NCI-H1092 treated with DMSO at 0.1 percent for 48 hours (cell line): ENCODE measurements at places on chromosomes 12 and 14.

GRCh38 chr12:38713294-38713693 lies 192.1 kb downstream of the CPNE8 start:
- no peak for DNase-seq

DNA sequence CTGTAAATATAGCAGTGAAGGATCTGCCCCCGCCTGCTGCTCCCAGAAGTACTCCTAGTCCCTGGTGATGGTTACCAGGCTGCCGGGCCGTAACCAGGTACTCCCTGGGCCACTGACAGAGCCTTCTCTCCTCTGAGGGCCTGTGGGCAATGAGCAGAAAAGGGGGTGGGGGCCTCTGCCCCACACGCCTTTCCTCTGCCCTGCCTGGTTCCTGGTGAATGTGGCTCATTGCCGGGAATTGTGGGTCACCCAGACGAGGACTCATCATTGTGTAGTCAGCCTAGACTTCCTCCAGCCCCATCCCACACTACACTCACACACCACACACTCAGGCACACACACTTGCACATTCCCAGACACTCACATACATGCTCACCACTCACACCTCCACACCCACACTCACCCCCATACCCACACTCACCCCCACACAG lies 35.7 kb upstream of the ACTN1 start:
- DNase-seq, result no peak

DNA sequence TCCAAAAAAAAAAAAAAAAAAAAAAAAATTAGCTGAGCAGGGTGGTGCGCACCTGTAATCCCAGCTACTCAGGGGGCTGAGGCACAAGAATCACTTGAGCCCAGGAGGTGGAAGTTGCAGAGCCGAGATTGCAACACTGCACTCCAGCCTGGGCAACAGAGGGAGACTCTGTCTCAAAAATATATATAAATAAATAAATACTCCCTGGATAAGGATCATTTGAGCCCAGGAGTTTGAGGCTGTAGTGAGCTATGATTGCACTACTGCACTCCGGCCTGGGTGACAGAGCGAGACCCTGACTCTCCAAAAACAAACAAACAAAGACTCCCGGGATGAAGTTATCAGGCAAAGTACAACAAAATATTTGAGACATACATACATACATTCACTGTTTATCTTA lies 3.3 kb upstream of the NAA25 start:
- no peak for DNase-seq

GRCh38 chr12:96225044-96225855 lies 31.1 kb downstream of the ELK3 start:
- DNase-seq, result peak; percentile 60

DNA sequence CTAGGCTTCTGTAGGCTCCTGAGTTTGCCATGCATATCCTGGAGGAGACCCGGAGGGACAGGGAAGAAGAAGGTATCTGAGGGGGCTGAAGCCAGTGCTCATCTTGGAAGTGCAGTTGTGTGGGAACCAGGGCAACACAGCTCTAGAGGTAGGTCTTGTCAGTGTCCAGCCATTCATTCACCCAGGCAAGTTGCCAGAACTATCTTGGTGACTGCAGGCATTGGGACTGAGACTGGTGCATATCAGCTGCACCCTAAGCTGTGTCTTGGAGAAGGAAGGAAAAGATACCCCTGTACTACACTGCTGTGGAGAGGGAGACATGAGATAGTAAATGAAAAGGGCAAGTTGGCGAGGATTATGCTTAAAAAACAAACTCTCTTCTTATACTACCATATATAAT lies 4.9 kb upstream of the WIF1 start:
- no peak for DNase-seq

DNA sequence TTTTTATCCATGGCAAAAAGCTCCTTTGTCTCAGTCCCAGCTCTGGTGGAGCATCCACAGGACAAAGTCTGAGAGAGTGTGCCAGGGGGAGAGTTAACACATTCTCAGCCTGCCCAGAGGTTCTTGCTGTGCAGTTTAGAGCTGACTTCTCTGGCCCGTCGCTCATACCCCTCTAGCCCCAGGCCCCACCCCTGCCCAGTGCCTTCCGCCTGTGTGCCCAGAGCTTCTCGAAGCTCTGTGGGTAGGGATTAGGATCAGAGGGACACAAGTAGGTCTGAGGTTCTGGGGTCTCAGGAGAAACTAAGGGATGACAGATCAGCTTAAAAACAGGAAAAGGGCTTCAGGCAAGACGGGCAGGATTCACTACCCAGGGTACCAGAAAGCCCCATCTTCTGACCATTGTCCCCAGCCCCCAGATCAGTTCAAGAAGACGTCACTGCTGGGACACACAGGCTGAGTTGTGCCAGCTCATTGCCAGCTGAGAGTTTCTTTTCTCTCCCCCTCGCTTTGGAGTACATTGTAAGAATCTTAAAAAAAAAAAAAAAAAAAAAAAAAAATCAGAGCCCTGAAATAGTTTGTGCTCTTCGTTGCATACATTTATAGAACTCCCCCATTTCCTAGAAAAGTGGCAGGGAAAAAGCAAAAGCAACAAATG lies 127.0 kb downstream of the GCH1 start:
- DNase-seq, result no peak

- peak; percentile 87 for DNase-seq
These were observed 215.4 kb downstream of the PELI2 start for GRCh38 chr14:56333359-56334292.

- DNase-seq, result peak; percentile 25
These were observed 11.8 kb downstream of the ALG10B start for GRCh38 chr12:38328306-38328895.

DNA sequence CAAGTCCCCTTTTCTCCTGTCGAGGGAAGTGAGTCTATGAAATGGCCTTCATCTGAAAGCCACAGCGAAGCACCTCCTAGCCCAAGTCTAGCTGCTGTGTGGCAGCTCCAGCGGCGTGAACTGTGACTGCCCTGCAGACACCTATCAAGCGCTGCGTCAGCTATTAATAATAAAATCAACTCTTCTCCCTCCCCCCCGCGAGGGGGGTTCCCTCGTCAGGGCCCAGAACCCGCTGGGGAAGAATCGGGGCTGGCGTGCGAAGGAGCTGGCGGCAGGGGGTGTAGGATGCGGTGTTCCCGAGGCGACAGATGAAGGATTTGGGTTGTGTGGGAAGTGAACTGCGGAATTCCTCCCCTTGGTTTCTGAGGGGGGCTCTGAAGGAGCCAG lies 662 bp upstream of the ATP2A2 start:
- peak; percentile 56 for DNase-seq

- DNase-seq, result no peak
These were observed 75.9 kb downstream of the AEBP2 start for GRCh38 chr12:19515179-19515578.

DNA sequence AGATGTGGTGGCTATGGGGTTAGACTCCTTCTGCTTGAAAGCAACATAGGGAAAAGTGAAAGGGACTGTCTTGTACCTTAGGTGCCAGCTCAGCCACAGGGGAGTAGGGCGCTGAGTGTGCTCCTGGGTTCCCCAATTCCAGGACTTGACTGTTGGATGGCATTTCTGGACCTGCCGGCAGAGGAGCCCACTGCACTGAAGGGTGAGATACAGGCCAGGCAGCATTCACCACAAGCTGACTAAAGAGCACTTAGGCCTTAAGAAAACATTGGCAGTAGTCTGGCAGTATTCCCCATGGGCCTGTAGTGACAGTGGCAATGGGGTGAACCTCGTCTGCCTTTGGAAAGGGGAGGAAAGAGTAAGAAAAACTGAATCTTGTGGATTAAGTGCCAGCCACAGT lies 67.1 kb upstream of the TMTC2 start:
- DNase-seq, result no peak

DNA sequence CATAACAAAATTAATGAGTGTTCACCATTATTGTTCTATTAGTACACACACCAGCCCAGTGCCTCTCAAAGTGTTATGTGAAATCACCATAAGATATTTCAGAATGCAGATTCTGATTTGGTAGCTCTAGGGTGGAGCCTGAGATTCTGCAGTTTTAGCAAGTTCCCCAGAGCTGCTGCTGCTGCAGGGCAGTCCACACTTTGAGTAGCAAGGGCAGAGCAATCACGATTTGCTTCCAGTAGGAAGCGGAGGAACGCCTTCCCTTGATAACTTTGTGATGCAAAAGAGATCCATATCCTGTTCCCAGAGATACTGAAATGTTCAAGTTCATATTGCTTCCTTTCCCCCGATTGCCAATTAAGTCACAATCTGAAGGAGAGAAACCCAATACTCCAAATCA lies 57.9 kb downstream of the SLC17A8 start:
- DNase-seq, result no peak

GRCh38 chr14:63899953-63900352 lies 47.1 kb downstream of the SYNE2 start:
- DNase-seq, result no peak

- no peak for DNase-seq
These were observed 43.5 kb downstream of the DNAI7 start for GRCh38 chr12:25151476-25151875.

- DNase-seq, result no peak
These were observed 3.4 kb downstream of the CYP46A1 start for GRCh38 chr14:99687284-99688209.

DNA sequence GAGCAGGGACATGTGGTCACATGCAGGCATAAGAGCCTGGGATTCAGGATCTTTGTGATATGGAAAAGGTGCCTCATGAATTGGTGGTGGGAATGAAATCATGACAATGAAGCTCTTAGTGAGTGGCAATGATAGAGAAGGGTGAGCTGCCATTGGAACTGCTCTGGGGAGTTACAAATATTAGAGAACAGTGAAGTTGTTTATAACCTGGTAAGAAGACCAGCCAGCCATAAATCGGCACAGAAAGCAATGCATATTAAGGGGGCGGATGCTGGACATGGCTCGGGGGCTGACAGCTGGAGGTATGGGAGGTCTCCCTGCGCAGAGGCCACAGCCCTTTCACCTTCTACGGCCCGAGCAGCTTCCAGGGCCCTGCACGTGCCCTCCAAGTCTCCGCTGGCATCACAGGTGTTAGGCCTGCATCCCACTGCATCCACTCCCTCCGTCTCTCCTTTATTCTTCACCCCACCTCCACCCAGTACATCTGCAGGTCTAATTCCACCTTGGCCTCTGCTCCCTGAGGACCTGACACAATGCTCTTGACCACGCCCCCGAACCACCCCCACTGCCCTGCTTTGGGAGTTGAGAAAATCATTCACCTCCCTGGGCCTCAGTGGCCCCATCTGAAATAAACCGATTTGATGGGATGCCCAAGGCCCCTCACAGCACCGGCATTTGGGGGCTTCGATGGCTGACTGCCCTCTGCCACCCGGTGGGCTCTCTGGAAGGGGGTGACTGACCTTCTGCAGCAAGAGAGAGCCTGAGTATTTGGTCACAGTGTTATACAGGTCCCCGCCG lies 4.1 kb downstream of the CACNA2D4 start:
- no peak for DNase-seq

DNA sequence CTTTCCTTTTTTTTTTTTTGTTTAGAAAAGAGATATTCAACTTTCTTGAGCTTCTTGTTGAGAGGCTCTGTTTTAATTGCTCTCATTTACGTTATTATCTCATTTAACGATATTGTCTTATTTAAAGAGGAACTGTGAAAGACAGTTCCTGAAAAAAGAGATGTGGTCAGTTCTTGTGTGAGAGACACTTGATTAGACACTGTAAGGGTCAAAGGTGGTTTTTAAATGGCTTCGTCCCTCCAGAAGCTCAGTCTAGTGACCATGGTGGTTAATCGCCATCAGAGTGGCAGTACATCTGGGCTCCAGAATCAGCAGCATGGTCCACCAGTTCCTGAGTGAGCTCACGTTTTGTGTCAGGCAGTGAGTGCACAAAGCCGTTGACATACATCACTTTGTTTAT lies 57.9 kb upstream of the KCNA5 start:
- DNase-seq, result no peak

DNA sequence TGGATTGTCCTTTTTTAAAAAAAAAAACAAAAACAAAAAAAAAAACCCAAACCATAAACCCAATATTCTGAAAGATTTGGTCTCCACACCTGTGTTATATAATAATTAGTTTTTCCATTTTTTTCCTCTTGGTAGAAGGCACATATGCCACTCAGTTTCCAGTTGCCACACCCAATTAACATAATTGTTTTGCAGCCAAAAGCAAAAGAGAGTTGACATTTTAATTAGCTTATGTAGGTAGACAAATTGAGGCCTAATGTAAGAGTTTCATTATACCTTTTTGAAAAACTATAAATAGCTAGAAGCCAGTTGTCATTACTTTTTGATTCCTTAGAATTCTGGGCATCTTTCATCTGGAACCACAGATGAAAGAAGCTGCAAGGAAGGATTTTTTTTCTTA lies 21.0 kb downstream of the PTPN11 start:
- no peak for DNase-seq

GRCh38 chr12:26493656-26494055 lies 298.3 kb downstream of the SSPN start:
- DNase-seq, result no peak

DNA sequence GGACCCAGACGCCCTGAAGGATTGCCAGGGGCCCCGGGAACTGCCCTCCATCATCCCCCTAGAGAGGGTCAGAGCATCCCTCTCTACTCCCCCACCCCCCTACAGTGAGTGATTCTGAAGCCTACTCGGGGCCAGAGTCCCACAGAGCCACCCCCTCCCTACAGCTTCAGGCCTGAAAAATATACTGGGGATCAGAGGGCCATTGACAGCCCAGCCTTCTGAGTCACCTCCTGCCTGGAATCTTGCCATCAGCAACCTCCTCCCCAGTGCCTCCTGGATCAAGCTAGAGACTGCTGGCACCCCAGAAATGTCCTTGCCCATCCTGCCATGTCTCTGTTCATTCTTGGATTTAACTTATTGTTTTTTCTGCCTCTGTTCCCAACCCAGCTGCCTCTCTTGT lies 21.7 kb upstream of the MIA2 start:
- DNase-seq, result no peak

- no peak for DNase-seq
These were observed 3.2 kb upstream of the TBX5 start for GRCh38 chr12:114408886-114409851.

DNA sequence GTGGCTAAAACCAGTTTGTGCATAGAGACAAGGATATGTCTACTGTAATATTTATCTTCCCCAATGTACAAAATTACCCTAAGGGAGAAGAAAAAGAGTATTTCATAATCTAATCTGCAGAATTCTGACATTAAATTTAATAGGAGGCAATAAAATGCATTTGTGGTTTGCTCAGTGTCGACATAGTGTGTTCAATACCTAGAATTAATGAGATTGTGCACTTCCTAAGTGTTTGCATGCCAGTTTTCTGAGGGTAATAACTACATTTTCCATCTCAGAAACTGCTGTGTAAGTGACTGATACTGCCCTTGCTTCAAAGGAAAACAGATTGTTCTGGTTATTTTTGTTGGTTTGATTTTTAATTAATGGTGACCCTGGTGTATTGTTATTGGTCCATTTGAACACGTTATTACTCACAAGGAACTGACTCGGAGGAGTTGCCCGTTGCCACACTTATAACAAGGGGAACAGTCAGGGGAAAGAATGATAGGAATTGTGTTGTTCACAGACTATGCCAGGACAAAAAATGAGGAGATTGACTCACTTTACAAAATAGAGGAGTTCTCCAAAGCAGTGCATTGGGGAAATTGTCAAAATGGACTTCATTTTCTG lies 960.3 kb upstream of the TMEM132C start:
- DNase-seq, result no peak

DNA sequence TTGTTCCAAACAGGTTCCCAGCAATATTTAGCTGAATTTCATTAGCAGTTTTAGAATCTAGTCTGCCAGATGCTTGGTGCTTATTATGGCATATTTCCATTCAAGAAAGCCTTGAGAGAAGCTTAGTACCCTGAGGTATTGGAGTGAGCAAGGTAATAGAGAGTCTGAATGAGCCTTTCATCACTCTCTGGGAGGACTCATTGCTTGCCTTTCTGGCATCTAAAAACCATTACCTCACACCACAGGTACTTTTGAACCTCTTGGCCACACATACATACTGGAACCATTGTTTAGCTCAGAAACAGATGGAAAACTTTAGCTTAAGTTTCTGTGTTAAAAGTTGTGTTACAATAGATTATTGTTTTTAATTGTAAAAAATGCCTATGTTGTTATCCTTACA lies 27.4 kb upstream of the KCNH3 start:
- DNase-seq, result no peak
